ENCODE measurements at places on chromosomes 4 and X.
A peak's percentile ranks its signal among the peaks of the same experiment; 100 is the strongest.

DNA sequence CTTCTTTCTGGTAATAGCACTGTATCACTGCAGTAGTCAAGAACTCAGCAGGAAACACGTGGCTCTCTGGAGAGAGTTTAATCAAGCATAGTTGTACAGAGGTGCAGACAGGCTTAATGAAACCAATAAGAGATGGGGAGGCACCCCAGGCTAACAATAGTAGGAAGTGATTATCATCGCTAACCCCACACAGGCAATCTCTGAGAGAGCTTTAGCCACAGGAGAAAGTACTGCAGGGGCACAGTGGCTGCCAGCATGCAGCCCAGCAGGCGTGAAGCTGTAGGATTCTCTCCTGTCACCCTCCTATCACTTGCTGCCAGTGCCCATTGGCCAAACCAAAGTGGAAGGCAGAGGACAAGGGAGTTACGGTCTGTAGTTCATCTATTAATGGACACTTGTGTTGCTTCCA is 450.0 kb upstream of the RASGEF1B start:
- no peak for DNase-seq

DNA sequence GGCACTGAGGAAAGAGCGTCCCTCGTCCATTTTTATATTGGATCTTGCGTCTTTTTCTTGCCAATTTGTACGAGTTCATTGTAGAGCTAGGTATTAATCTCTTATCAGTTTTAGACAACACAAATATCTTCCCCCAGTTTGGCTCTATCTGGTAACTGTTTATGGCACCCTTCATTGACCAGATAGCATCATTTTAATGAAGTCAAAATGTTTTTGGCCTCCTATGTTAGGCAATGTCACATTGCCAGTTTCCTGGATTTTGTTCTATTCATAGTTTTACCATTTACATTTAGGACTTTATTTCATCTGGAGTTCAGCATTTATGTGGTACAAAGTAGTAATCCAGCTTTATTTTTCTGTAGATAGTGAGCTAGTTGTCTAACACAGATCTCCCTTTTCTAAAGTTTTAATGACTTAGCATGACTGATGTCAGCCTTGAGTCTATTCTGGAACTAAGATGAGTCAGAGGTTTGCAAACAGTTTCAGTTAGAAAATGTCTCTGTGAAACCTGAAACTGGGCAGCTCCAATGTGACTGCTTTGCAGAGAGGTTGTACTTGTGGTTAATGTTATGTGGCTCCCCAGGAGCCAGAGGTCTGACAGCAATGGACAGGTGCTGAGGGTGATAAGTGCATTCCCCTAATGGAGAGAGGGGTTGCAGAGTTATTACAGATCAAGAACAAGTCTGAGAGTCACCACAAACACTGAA is 5.3 kb upstream of the STBD1 start:
- DNase-seq = peak; percentile 75

GRCh38 chr4:139876337-139876941 is 210.8 kb downstream of the MGST2 start:
- no peak for DNase-seq

- peak; percentile 91 for DNase-seq
Observed at GRCh38 chr4:80931631-80932081, 98.9 kb upstream of the BMP3 start.

GRCh38 chr4:40550196-40550595 is 79.5 kb downstream of the RBM47 start:
- no peak for DNase-seq

DNA sequence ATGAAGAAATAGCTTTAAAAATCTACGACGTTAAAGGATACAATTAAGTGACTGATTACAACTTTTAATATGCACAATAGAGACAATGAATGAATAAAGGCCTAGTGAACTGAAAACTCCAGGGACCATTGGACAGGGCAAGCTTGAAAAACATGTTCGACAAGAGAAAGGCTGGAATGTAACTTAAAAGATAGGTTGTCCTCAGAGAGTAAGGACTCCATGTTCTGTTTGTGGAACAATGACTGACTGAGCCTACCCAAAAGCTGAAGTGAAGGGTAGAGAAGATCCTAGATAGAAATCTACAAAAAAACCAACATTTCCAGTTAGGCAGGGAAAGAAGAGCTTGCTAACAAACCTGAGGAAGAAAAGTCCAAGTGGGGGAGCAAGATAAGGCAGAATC is 173.4 kb downstream of the NR3C2 start:
- no peak for DNase-seq

DNA sequence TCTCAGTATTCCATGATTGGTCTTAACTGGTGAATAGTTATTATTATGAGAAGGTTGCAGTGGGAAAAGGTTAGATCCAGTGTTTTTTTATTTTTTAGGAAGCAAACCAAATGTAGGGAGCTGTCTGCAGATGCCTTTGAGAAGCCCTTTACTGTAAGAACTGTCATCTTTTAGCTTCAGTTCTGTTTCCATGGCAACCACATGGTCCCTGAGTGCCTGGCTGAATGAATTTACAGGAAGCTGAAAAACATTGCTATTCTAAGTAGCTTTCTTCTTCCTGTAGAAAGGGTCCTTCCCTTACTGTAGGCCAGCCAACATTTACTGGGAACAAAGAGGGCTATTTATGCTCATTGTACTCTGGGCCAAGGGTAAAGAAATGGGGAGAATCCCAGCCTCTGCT is 103.3 kb downstream of the DCLK2 start:
- peak; percentile 65 for DNase-seq

- DNase-seq = no peak
Observed at GRCh38 chr4:52946855-52947254, 84.7 kb downstream of the RASL11B start.

- no peak for DNase-seq
Observed at GRCh38 chr4:44674471-44674870, 3.7 kb upstream of the GUF1 start.

DNA sequence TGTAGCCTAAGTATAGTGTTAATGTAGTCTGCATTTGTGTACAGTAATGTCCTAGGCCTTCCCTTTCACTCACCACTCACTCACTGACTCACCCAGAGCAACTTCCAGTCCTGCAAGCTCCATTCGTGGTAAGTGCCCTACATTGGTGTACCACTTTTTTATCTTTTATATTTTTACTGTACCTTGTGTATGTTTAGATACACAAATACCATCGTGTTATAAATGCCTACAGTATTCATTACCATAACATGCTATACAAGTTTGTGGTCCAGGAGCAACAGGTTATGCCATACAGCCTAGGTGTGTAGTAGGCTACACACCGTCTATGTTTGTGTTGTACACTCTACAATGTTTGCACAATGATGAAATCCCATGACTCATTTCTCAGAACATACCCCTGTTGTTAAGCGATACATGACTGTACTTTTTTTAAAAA is 15.4 kb downstream of the TSPAN5 start:
- peak; percentile 59 for DNase-seq

- no peak for DNase-seq
Observed at GRCh38 chr4:7255488-7255881, 63.1 kb downstream of the SORCS2 start.

- no peak for DNase-seq
Observed at GRCh38 chr4:1658146-1658545, 26.0 kb downstream of the FAM53A start.

DNA sequence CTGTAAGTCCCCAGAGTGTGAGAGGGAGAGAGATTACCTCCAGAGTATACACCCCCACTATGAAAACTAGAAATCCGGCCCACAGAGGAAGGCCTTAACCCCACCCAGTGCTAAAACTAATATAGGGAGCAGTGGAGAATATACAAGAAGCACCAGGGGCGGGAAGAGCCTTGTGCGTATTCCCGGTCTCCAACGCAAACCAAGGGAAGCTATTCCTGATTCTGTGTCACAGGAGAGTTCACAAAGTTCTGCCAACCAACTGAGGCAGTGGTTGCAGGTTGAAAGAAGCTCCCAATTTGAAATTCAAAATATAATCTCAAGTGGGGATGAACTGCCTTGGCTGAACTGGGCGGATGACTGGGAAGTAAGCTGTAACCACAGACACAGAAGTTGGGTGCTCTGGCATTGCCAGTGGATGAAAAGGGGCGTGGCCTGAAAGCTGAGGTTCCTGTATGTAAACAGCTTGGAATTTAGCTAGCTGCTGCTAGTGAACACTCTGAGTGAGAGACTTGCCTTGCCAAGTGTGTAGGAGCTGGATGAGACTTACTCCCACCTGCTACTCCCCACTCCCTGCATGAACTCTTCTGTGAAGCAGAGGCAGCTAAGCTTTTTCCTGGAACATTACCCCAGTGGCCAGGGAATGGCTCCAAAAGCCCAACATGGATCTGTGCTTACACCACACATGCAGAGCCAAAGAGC is 32.7 kb downstream of the ELF2 start:
- DNase-seq = peak; percentile 20

- DNase-seq = no peak
Observed at GRCh38 chr4:122328893-122329292, 49.9 kb upstream of the ADAD1 start.

DNA sequence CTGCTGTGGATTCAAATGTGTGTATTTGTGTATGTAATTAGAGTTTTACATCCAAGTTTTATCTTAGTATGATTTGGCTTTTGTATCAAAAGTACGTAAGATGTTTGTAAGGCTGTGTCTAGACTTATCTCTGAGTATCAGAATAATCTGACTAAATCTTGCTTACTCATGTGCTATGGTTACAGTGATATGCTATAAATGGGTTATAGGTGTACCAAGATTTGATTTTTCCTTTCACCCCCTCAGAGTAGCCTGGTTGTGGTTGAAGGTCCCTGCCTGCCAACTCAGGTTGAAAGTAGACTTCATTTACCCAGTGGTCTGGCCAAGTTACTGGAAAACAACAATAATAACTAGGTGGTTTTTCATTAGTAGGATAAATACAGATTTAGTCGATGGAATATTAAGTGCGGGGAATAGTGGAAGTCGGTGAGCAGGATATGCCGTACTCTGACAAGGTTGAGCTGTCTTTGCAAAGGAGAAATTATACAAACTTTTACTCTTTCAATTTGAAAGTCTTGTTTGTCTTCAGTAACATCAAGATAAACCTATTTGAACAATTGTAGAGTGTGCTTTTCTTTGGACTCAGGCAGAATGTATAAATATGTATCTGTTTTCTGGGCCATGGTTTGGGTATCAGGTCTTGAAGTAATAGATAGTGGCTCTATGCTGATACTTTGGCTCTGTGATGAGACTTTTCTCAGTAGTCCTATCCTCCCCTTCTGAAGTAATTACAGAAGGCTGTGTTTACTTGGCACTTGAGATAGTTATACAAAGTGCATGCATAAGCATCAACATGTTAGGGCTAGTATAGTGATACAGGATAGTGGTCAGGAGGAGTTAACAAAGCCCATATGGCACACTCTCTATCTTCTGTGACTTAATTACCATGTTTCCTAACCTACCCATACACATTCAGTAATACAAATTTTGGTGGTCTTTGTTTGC is 23.7 kb downstream of the BMP2K start:
- no peak for DNase-seq

DNA sequence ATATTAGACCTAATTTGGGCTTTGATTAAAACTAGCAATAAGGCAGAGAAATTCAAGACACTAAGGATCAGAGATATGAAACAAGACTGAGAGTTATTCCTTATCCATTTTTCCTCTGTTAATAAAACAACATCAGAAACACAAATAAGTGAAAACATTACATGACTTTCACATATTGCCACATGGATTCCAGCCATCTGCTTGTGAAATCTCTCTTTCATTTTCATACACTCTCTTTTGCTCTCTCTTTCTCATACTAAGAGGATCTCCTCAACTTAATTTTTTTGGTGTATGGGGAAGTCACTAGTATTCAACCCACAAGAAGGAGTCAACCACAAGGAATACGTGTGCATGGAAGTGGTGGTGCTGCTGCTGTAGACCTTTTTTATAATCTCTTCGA is 183.0 kb downstream of the LDB2 start:
- no peak for DNase-seq

DNA sequence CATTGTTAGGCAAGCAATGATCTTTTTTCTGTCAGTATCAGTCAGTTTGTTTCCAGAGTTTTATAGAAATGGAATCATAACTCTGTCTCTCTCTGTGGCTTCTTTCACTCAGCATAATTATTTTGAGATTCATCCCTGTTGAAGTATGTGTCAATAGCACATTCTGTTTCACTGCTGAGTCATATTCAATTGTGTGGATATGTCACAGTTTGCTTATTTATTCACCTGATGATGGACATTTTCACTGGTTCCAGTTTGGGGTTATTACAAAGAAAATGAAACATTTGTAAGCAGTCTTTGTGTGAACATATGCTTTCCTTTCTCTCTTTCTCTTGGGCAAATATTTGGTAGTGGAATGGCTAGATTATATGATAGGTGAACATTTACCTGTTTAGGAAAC is 10.2 kb upstream of the ZNF718 start:
- DNase-seq = no peak

GRCh38 chrX:25442499-25442898 is 426.7 kb upstream of the ARX start:
- no peak for DNase-seq

DNA sequence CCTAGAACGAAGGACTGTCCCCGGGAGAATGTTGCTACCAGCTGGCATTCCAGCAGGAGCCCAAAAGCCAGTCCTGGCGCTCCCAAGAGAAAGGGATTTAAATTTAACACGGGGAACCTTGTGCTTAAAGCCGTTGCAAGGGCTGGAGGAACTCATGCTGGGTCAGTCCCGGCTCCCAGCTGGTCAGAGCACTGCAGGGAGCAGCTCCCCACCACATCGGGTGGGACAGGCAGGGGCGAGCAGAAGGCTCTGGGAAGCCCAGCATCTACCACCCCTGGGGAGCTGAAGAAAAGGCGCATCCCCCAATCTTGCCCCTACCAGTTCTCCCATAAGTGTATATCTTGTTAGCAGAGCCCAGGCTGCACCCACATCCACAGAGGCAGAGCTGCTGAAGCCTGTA is 15.7 kb downstream of the CFAP99 start:
- no peak for DNase-seq

GRCh38 chrX:149433051-149433450 is 72.1 kb downstream of the IDS start:
- DNase-seq = no peak

GRCh38 chr4:135282676-135283075 is 1081.1 kb upstream of the PABPC4L start:
- peak; percentile 25 for DNase-seq

DNA sequence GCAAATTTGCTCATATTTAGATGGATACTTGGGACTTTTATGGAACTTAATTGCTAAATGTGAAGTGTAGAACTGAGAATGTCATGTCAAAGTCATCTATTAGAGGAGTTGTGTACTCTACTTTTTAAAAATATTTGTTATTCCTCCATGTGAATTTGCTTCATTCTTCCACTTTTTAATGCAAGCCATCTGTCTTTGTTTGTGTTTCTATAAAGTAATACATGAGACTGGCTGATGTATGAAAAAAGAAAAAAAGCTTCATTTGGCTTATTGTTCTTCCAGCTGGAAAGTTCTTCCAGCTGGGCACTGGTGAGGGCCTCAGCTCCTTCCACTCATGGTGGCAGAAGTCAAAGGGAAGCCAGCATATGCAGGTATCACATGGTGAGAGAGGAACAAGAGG is 114.6 kb upstream of the GRID2 start:
- DNase-seq = no peak

- no peak for DNase-seq
Observed at GRCh38 chr4:176188654-176189053, 6.7 kb downstream of the SPATA4 start.

- DNase-seq = peak; percentile 65
Observed at GRCh38 chrX:69900491-69900890, 149.2 kb downstream of the AWAT2 start.
